ENCODE measurements at places on chromosomes 3 and 15. TPM values are rescaled to one million over a fixed set of nuclear protein-coding genes. Genes with fewer than 3 reads are reported as not detected.

DNA sequence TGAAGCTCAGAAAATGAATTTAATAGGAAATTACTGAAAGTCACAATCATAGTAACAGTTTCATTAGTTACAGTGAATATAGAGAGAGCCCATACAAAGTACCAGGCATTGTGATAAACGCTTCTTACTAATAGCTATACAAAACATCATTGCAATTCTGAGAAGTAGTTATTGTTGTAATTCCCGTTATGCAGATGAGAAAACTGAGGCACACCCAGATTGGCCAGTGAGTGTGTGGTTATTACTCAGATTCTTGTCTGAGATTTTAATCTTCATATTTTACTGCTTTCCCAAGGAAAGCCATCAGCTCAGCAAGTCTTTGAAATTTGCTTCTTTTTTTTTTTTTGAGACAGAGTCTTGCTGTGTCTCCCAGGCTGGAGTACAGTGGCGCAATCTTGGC, 14.3 kb downstream of the FLNB start:
- no peak for DNase-seq

- DNase-seq, result no peak
Observed at GRCh38 chr3:180626844-180627243, 24.9 kb downstream of the TTC14 start.

DNA sequence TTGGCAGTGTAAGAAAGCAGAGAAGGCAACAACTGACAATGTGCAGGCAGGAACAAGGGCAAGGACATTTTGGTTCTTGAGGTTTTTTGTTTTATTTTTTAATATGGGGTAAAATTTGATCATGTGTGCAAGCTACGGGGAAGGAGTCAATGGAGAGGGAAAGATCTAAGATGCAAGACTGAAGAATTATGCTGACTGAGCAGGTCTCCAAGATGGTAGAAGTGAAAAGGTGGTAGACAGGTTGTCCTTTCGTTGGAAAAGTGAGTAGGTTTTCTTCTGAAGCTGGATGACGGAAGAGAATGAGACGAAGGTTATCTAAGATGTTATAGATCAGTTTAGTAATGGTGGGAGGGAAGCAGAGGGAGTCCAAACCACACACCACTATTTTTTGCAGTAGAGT, 4.2 kb downstream of the CD47 start:
- no peak for DNase-seq

DNA sequence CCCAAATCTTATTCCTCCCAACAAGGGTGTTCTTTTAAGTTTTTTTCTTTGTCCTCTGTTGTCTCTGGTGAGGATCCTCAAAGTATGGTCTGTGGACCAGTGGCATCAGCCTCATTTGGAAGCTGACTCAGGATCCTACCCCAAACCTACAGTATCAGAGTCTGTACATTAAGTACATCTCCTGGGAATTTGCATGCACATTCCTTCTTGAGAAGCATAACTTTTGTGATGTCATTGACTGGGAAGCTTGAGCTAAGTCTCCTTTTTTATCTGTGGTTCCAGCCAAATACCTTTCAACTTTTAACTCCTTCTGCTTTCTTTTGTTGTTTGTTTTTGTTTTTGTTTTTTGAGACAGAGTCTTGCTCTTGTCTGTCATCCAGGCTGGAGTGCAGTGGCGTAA, 40.5 kb downstream of the ARMC8 start:
- peak; percentile 35 for DNase-seq

GRCh38 chr3:24503616-24504113, 9.0 kb upstream of the THRB start:
- no peak for DNase-seq

PLSCR5 gene
- total RNA-seq, result not detected

DNA sequence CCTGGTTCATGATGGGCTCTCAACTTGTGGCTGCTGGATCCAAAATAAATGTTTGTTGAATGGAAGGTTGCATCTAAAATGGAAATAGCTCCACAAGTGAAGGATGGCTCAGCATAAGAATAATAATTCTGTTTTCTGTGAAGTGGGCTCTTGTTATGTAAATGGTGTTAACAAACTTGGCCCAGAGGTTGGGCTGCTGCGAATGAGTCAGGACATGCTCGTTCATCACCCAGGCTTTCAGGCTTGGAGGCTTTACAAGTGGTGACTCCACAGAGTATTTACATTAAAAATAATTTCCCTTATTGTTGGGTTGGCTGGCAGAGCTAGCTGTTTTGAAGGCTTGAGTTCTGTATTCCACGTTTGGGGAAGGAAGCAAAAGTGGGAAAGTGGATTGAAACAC, 60.5 kb downstream of the ITGB5 start:
- DNase-seq, result peak; percentile 70

- DNase-seq, result no peak
Observed at GRCh38 chr15:89490081-89490813, 6.1 kb downstream of the RHCG start.

LNP1 gene
- 1.9 TPM for total RNA-seq

GRCh38 chr15:69014454-69014853, at the start of gene NOX5:
Gene NOX5, plus strand, starts transcription at chr15:69014695. Its CDS starts 41 bp downstream, at chr15:69014736.
- peak; percentile 94 for DNase-seq

DNA sequence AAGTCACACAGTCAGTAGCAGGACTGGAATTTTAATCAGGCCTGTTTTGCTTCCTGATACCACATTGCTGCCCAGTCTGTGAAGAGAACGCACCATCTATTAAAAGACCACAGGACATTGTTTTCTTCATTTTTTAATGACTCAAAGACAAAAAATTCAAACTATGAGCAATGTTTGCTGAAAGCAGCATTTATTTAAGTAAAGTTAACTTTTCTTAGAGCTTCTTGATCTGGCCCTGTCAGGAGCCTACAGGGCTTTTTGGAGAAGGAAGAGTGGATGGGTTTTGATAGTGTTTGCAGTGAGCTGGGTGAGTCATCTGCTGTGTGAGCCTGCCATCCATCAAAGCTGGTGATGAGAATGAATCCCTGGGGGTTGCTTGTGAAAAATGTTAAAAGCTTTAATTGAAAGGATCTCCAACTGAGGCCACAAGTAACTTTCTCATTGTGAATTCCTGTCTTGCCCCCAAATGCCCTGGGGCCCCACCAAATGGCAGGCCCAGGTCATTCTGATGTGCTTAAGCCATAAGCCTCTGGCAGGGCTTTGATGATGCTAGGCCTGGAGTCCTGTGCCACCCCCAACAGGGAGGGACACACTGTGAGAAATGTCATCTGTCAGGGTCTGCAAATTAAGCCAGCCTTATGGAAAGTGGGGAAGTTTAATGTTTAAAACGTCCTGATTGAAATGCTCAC, 136.2 kb upstream of the PFN2 start:
- DNase-seq, result peak; percentile 93

GRCh38 chr15:42594095-42594494, 18.7 kb downstream of the STARD9 start:
- DNase-seq, result peak; percentile 6

DNA sequence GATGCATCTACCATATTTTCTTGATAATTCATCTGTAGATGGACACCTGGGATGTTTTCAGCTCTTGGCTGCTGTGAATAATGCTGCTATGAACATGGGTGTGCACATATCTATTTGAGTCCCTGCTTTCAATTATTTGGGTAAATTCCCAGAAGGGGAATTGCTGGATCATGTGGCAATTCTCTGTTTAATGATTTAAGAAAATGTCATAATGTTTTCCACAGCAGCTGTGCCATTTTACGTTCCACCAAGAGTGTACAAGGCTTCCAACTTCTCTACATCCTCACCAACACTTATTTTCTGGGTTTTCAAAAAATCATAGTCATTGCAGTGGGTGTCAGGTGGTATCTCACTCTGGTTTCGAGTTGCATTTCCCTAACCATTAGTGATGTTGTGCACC, 64.4 kb downstream of the NSMCE3 start:
- no peak for DNase-seq

DNA sequence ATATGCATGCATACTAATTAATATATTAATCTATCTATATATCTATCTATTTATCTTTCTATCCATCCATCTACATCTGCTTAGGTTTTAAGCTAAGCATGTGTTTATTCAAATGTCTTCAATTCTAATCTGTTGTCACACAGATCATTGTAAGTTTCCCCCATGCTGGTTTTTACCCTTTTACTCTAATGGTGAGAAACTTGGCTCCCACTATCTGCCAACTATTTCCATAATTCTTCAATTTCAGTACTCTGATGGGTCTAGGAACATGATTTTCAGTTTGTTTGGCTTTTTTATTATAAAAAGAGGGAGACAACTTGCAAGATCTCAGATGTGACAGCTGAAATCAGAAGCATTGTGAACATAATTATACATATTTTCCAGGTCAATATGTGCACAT, 773.8 kb downstream of the PLOD2 start:
- DNase-seq, result no peak

- peak; percentile 24 for DNase-seq
Observed at GRCh38 chr15:64749167-64749566, 26.2 kb downstream of the RBPMS2 start.

DNA sequence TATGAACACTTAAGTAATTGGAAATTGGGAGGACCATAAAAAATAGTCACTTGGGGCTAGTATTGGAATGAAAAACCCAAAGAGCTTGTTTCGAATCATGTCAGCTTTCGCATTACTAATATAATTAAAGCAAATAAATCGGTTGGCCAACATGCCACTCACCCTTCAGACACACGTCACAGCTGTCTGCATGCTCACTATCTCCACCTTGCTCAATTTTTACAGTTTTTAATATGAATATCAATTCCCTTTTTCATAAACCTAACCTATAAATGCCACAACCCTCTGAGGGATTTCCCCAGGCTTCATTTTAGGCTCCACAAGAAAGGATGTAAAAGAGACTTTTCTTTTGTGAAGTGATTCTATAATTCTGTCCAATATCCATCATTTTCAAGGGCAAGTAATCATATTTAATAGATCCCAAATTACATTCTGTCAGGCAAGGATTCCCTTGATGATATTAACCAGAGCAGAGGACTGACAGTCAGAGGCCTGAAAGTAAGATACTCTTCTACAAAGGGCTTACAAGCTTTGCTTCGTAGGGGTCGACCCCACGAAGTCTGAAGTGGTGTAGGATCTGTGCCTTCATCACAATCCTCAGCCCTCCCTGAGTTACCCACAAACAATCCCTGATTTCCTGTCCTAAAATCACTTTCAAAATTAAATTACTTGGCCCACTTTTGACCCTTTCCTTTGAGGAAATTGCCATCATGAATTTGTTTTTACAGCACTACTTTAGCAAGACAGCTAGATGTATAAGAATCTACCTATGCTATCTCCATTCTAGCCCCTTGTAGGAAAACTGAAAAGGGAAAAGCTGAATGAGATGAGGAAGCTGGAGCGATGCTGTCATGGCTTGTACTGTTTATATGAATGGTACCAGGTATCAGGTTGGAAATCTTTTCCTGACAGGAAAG, 44.5 kb downstream of the NANOGP8 start:
- no peak for DNase-seq

- DNase-seq, result no peak
Observed at GRCh38 chr15:80502782-80503181, 98.6 kb downstream of the ARNT2 start.

GRCh38 chr3:36814066-36814717, 49.8 kb upstream of the DCLK3 start:
- no peak for DNase-seq

SLC35G2 gene
- 18.5 TPM for total RNA-seq

GRCh38 chr3:63413523-63413922, 135.4 kb downstream of the SYNPR start:
- no peak for DNase-seq

GRCh38 chr3:14216257-14217048, 37.8 kb downstream of the LSM3 start:
- no peak for DNase-seq

DNA sequence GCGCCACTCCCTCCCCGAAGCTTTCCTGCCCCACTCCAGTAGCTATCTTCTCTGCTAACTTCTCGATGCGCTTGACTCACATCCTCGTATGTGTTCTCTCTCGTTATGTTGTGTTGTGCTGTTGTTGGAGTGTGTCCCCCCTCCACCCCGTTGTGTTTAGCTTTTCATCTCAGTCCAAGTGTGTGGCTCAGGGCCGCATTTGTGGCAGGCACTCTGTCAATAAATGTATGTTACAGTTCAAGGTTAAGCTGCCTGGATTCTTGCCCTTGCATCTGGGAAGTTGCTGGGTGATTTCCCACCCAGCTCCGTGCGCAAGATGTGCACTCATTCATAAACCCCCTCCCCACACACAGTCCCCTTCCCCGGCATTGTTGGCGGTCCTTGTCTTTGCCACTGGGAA, 71.9 kb downstream of the PGPEP1L start:
- DNase-seq, result no peak

ZKSCAN7 gene
- 1.6 TPM for total RNA-seq

DNA sequence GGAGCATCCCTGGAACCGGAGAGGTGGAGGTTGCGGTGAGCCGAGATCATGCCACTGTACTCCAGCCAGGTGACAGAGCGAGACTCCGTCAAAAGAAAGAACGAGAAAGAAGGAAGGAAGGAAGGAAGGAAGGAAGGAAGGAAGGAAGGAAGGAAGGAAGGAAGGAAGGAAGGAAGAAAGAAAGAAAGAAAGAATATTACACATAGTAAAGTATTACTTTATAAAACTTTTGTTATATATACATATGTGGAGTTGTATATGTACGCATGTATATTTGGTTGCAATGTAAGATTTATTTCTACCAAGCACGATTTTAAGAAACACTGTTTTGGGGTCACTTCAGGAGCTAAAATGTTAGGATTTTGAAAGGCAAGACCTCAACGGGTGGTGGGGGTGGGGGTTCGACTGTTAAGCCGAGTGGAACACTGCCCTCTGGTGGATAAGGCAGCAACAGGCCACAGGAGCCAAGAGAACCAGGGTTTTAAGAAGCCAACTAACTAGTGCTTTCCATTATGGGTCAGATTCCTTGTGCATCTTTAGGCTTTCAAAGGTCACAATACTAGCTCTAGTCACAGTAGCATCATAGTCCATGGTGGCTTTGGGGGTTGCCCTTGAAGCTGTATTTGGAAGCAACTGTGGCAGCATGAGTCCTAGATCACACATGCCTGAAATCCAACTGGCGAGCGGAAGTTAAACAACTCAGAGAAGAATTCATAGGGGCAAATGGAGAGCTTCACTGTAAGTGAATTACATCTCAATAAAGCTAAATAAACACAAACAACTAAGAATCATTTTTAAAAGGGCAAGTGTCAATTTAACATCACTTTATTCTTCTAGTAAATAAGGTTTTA, 22.5 kb downstream of the GLB1 start:
- DNase-seq, result peak; percentile 47

EID1 gene
- 221 TPM for total RNA-seq

GOLGA8S gene
- total RNA-seq, result not detected

- no peak for DNase-seq
Observed at GRCh38 chr15:64604319-64604718, 143.9 kb downstream of the ZNF609 start.

DNA sequence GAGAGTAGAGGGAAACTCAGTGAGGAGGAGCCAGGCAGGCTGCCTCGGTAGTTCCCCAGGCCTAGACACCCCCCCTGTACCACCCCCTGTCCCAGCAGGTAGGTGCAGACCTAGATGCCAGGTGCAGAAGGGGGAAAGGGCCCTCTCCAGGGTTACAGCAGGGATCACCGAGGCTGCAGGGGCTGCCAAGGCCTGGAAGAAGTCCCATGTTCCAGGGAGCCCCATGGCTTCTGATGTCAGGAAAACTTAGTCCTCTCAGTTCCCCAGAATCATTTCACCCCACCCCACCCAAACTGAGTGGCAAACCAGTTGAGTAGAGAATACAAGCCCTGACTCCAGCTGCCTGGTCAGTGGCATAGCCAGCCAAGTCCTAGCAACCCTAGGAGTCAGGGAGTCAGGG, 7.4 kb upstream of the SEMA3B start:
- no peak for DNase-seq

FGD5 gene
- not detected for total RNA-seq

MAPKAPK3 gene
- 69.7 TPM for total RNA-seq

- DNase-seq, result peak; percentile 77
Observed at GRCh38 chr15:75625542-75626347, at the start of gene SNUPN. Gene SNUPN, minus strand, starts transcription at chr15:75625725. Its CDS starts 4,674 bp downstream, at chr15:75621051.

GRCh38 chr3:146203776-146204175, 42.8 kb upstream of the PLOD2 start:
- no peak for DNase-seq
